ENCODE measurements at places on chromosomes 11 and 22.

DNA sequence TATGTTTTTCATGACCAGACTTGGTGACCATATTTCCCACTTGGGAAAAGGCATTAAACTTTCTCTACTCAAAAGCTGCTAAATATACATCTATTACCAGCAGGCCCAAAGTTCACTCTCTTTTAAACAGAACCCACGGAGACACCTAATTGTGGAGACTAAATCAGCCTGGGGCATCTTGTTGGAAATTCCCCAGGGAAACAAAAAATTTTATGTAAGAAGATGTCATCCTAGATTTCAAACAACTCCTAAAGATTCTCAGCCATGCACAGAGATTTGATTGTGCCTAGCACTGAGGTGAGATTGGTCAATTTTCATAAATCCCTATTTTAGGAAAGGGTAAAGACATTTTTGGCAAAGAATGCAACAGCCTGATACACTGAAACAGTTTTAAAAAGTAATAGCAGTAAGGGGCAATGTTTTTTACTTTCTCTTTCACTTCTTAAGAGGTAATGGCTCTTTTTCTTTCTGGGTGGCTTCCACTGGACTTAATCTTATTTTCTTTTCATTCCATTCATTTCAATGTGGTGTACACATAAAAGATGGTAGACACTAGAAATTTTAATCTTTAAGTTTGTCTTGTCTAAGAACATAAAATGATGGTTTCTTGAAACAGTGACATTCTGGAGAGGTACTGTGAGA is 9.6 kb downstream of the OR52N2 start:
- DNase-seq, result no peak

DNA sequence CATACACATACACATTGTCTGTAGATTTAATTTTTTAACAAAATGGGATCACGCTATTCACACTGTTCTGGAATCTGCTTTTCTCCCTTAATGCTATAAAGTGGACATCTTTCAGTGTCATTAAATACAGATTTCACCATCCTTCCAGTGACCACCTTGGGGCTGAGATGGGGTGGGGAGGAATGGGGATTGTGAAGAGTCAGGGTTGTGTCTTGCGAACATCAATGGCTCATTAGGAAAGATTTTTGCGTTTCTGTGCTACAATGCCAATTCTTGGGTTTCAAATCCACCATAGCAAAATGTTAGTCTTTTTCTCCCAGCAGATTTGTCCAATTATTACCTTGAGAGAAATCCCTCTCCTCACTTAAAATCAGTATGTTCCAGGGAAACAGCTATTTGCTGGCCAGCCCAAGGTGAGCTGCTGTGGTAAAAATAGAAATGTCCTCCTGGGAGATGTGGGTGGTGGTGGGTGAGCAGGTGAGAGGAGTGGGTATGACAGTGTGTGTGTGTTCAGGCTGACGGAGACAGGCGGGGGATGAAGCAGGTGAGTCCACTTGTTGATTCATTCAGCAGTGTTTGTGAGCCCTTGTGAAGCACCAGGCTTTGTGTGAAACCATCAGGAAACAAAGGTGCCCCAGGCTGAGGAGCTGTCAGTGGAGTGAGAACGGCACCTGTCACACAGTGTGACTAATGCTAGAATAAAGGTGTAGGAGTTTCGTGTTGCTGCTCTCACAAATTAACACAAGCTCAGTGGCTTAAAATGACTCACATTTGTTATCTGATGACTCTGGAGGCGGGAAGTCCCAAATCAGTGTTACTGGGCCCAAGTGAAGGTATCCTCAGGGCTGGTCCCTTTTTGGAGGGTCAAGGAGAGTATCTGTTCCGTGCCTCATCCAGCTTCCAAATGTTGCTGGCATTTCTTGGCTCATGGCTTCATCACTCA is 1.7 kb upstream of the CBX6 start:
- DNase-seq, result no peak

- no peak for DNase-seq
Observed at GRCh38 chr22:19260804-19261203, 30.7 kb downstream of the CLTCL1 start.

GRCh38 chr11:69448471-69449284 is 32.8 kb upstream of the LINC01488 start:
- no peak for DNase-seq

- DNase-seq, result no peak
Observed at GRCh38 chr11:11422411-11423128, 69.5 kb upstream of the CSNK2A3 start.

GRCh38 chr11:36352922-36353321 is 56.8 kb downstream of the PRR5L start:
- DNase-seq, result no peak

- no peak for DNase-seq
Observed at GRCh38 chr22:45172881-45173585, 9.3 kb downstream of the NUP50 start.

DNA sequence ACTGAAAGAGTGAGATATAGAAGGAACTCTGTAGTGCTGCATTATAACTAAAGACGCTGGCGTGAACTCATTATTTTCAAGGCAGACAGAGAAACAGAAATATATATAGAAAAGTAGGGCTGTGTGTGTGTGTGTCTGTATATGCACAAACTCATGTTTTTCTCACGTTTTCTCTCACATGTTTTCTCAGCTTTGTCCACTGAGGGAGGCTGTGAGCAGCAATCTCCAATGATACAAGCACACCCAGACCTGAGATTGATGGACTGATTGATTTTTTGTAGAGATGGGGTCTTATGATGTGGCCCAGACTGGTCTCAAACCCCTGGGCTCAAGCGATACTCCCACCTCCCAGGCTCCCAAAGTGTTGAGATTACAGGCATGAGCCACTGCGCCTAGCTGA is 122.5 kb downstream of the SERGEF start:
- no peak for DNase-seq

DNA sequence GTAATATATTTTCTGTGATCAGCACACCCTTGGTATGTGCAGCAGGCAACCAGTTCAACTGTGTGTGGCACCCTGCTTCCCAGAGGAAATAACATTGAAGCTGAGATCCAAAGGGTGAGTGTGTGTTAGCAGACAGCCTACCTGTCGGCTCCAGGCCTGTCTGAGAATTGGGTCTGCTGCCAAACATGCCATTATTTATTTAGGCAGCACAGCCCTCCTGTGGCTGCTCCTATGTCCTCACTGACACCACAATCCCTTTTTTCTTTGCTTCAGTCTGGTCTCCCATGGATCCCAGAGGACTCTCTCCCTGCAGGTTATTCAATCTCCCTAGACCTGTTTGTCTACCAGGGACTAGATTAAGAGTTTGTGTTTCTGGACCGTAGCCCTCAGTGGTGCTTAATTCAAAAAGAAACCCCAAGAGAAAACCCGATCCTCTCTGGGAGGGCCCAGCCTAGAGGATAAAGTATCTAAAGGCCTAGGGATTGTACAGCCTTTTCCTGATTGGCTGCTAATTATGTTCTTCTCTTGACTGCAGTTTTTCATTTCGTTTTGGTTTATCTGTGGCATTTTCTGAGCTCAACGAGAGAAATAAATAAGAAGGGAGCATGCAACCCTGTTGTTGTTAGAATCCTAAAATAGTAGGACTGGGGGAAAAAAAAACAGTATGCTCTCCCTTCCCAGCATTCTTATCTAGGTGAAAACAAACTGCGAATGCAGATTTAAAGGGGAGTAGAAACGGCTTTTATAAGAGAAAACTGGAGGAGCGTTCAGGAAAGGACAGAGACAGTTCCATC is 24.1 kb downstream of the KCNE3 start:
- peak; percentile 89 for DNase-seq

- DNase-seq, result no peak
Observed at GRCh38 chr11:112012874-112013273, 12.3 kb upstream of the DLAT start.

DNA sequence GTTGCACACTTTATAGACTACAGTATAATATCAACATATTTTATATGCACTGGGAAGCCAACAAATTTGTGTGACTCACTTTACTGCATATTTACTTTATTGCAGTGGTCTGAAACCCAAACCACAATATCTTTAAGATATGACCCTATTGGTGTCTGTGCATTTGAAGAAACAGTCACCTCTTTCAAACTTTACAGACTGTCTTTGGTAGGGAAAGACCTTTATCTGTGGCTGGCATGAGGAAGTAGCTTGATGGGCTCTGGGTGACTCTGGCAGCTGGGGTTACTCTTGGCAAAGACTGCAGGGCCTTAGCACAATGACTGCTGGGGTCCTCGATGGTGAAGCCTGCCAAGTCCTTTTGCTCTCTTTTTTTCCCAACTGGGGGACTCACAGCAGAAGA is 21.3 kb upstream of the ABTB2 start:
- no peak for DNase-seq

DNA sequence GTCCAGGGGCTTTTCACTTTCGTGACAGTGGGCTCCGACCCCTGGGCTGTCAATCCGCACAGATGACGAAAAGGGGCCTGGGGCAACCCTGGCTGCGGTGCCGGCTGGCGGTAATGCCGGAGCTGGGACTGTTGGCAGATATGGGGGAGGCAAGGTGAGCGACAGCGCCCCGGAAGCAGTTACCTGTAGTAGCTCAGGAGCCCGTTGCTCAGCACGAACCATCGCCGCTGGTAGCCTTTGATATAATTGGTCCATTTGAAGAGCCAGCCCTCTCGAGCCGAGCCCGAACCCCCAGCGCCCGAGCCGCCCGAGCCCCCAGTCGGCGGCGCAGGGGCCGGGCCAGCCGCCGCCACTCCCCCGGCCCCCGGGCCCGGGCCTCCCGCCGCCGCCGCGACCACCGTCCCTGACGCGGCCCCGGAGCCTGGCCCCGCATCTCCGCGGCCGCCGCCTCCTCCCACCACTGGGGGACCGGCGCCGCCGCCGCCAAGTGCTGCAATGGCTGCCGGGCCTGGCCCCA is 396 bp downstream of the OSBP start:
- no peak for DNase-seq

- no peak for DNase-seq
Observed at GRCh38 chr11:83063073-83063754, 8.5 kb downstream of the RAB30 start.

GRCh38 chr11:17716807-17717206 is 2.6 kb upstream of the MYOD1 start:
- no peak for DNase-seq

DNA sequence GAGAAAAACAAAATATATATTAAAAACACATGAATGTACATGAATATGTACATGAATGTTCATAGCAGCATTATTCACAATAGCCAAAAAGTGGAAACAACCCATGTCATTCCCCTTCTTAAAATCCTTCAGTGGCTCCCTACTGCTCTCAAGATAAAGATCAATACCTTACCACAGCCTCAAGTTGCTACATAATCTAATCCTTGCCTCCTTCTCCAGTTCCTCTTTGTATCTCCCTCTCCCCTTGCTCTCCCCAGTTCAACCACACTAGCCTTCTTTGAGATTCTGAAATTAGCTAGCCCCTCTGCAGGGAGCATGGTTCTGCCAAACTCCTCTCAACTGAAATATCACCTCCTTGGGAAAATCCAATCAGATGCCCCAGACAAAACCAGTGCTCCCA is 28.1 kb downstream of the MTMR2 start:
- DNase-seq, result no peak

- no peak for DNase-seq
Observed at GRCh38 chr11:6925636-6926207, 504 bp upstream of the ZNF215 start.

- DNase-seq, result no peak
Observed at GRCh38 chr11:127866109-127866508, 721.2 kb downstream of the ETS1 start.

DNA sequence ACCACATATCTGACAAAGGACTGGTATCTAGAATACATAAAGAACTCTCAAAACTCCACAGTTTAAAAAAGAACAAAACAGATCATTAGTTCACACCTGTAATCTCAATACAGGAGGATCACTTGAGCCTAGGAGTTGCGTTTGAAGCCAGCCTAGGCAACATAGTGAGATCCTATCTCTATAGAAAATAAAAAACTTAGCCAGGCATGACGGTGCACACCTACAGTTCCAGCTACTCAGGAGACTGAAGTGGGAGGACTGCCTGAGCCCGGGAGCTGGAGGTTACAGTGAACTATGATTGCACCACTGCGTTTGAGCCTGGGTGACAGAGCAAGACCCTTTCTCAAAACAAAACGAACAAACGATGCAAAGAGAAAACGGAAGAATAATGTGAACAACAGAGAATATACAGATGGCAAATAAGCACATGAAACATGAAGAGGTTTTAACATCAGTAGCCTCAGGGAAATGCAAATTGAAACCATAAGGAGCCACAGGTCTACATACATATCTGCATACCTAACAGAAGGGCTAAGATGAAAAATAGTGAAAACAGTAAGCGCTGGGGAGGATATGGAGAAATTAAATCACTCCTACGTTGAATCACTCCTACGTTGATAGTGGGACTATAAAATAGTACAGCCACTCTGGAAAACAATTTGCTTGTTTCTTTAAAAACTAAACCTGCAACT is 70.7 kb downstream of the DGCR2 start:
- no peak for DNase-seq

GRCh38 chr22:50209893-50210292 is 9.1 kb downstream of the SELENOO start:
- DNase-seq, result no peak

DNA sequence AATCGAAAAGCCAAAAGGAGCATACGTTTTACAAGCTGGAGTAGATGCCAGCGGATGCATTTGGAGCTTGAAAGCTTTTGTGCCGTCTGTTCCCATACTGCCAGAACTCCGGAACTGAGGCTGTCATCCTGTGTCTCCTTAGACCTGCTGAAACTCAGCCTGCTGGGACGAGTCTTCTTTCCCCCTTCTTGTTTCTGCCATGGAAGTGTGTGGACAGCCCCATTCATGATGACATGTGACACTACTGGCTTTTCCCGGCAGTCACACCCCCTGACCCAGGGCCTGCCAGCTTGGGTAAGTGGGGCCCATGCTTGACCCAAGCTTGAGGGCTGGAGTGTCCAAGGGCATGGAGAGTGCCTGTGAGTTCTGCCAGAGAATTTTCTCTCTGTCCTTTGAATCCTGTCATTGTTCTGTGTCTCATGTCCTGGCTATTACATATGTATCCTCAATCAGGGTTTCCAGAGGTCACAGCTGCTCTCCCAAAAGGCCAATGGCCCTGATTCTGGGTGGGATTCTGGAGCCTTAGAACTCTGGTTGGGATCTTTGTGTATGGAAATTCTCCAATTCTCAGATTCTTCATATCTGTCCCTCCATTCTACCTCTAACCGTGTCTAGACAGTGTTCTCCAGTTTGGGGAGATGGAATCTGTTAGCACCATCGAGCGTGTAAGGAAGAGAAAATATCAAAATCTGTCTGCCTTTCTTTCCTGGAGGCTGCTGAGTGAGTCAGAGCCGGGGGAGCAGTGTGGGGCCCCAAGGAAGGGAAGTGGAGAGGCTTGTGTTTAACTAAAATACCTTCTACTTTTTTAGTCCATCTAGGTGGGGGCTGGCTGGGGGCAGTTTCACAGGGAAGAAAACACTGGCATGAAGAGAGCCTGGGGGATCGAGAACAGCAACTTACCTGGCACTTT is 73.2 kb downstream of the KIAA1671 start:
- no peak for DNase-seq

- no peak for DNase-seq
Observed at GRCh38 chr22:22915670-22916035, 28.0 kb downstream of the IGLL5 start.

DNA sequence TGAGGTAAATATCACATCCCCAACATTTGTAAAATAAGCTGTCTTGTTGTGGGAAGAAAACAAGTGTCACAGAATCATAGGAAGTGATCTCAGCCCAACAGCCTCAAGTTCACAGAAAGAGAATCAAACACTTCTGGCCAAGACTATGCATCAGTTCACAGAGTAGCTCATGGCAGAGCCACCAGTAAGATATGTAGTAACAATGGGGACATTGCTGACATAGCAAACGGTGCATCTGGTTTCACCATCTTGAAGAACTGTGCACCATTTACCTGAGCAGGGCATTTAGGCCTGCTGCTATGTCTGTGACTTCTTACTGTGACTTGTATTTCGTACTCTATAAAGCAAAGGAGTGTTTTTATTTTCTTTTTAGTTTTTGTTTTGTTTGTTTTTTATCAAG is 585.3 kb upstream of the FAT3 start:
- no peak for DNase-seq

Measured in NCI-H2107 (cell line).